ENCODE measurements at places on chromosomes 5 and 9. TPM values are rescaled to one million over a fixed set of nuclear protein-coding genes. Genes with fewer than 3 reads are reported as not detected.

PCDHB7 gene
- total RNA-seq = 0.30 TPM

- H3K27me3 ChIP-seq = no peaks in the 10 kb centered on the region
- H3K36me3 ChIP-seq = peaks cover 10% of the 10 kb centered on the region
- no peak overlapping the region for H3K27ac ChIP-seq
- no peaks in the 10 kb centered on the region for H3K4me1 ChIP-seq
Observed at GRCh38 chr5:154049636-154050035, 10.9 kb downstream of the MFAP3 start.

OBP2B gene
- not detected for total RNA-seq

- H3K36me3 ChIP-seq = peaks cover 12% of the 10 kb centered on the region
- DNase-seq = no peak
- no peaks in the 10 kb centered on the region for H3K4me1 ChIP-seq
- no peak overlapping the region for H3K27ac ChIP-seq
- no peaks in the 10 kb centered on the region for H3K27me3 ChIP-seq
Observed at GRCh38 chr9:95939472-95939871, 64.0 kb downstream of the ERCC6L2 start.

RORB gene
- 4.0 TPM for total RNA-seq

ZNF366 gene
- 6.9 TPM for total RNA-seq

GRCh38 chr9:69577123-69577522 is 95.0 kb downstream of the APBA1 start:
- H3K27me3 ChIP-seq = no peaks in the 10 kb centered on the region
- H3K4me1 ChIP-seq = no peaks in the 10 kb centered on the region
- H3K4me3 ChIP-seq = no peak overlapping the region

ZNF883 gene
- 0.26 TPM for total RNA-seq

DNA sequence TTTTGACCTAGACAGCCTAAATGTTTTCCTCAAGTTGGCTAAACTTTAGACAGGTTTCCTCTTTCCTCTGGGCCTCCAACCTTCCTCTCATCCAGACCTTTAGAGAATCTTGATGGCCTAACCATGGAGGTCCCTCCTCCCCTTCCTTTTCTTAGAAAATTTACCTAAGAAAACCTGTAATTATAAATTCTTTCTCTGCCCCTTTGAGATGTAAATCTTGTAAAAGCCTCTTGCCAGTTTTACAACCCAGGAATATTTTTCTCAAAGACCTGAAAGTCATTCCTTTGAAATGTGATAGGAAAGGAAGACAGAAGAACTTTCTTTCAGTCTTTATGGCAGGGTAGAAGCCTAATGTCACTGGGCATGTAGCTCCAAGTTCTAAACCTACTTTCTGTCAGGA is 1752.6 kb upstream of the C9orf72 start:
- no peak overlapping the region for H3K4me3 ChIP-seq
- no peaks in the 10 kb centered on the region for H3K4me1 ChIP-seq
- no peaks in the 10 kb centered on the region for H3K27me3 ChIP-seq

DNA sequence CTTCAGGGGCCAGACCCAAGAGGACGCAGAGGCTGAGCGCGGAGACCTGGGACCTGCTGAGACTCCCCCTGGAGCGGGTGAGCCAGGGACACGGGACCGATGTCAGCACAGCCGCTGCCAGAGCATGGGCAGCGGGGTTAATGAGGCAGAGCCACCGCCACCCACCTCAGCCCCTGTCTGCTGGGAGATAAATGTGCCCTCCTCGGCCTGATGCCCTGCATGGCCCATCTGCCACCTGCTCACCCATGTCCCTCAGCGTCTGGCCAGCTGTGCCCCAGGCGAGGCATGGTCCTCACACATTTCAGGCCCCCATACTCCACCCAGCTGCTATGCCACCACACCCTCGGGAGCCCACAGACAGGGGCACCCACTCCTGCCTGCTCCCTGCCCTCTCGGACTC is 14.9 kb downstream of the DNLZ start:
- H3K27me3 ChIP-seq = no peaks in the 10 kb centered on the region
- DNase-seq = no peak
- no peak overlapping the region for H3K4me3 ChIP-seq
- no peaks in the 10 kb centered on the region for H3K36me3 ChIP-seq

DNA sequence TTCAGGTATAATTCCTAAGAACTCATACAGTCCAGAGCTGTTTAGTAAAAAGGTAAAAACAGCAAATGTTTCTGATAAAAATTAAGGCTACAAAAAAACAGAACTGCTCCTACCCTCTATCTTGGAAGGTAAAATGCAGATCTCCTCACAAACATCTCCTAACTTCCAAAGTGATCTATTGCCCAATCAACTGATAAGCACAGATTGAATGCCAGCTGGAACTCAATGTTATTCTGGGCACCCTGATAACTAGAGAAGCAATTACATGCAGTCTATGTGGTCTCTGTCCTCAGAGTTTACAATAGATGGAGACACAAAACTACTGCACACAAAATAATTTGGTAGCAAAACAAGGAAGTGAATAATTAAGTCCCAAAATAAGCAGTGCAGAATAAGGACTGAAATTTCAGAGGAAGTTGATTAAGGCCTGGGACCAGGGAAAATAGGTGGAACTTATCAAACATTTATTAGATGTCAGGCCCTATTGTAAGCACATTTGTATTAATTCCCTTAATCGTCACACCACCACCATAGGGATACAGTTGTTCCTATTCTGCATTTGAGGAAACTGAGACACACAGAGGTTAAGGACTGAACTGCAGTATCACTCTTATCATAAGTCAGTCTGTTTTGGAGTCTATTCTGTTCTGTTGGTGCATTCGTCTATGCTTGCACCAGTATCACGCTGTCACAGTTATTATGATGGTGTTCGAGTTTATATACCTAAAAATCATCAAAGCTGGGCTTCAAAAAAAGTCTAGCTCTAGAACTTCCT is 102.2 kb upstream of the TARS1 start:
- H3K4me3 ChIP-seq = no peak overlapping the region
- DNase-seq = no peak
- H3K27ac ChIP-seq = no peak overlapping the region
- H3K4me1 ChIP-seq = peaks cover 4% of the 10 kb centered on the region

- no peak for DNase-seq
- no peaks in the 10 kb centered on the region for H3K36me3 ChIP-seq
- H3K4me1 ChIP-seq = no peaks in the 10 kb centered on the region
- H3K27ac ChIP-seq = no peak overlapping the region
- no peaks in the 10 kb centered on the region for H3K27me3 ChIP-seq
Observed at GRCh38 chr5:126909856-126910255, 120.5 kb downstream of the MARCHF3 start.

All from upper lobe of left lung (tissue), 6 donors.